Ecto neural progenitor cell (in vitro differentiated cells): ENCODE measurements at places on chromosomes 1 and 21.
A peak's percentile ranks its signal among the peaks of the same experiment; 100 is the strongest.

- no peak for DNase-seq
These were observed 4.9 kb downstream of the IL12RB2 start for GRCh38 chr1:67312615-67313014.

DNA sequence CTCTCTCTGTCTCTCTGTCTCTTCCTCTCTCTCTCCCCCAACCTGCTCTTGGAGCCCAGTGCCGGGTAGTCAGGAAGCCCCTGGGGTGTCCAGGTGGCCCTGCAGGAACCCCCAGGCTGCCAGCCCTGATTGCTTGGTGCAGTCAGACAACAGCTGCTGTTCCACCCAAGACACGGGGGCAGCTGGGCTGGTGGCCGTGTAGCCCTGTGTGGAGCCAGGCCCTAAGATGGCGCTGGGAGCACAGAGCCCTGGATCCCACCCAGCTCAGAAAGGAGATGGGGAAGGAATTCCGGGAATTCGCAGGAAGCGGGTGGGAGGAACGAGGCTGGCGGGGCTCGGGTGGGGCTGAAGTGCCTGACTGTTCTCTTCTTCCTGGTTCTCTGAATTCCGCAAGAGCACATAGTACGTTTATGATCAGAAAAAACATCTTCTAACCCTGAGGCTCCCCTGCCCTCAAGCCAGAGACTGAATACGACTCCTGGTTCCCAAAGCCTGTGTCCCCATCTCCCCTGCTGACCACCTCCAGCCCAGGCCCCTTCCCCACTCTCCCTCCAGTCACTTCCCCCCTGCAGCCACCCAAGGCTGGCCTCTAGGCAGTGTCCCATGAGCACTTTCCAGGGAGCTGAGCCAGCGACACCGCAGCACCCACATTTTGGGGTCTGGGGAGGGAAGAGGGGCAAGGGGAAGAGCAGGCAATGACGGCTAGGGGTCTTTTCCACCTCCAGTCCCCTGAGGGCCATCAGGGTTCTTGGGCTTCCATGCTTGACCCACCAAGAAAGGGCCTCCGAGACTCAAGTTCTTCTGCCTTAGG is 55.0 kb downstream of the WNT9A start:
- peak; percentile 54 for DNase-seq

DNA sequence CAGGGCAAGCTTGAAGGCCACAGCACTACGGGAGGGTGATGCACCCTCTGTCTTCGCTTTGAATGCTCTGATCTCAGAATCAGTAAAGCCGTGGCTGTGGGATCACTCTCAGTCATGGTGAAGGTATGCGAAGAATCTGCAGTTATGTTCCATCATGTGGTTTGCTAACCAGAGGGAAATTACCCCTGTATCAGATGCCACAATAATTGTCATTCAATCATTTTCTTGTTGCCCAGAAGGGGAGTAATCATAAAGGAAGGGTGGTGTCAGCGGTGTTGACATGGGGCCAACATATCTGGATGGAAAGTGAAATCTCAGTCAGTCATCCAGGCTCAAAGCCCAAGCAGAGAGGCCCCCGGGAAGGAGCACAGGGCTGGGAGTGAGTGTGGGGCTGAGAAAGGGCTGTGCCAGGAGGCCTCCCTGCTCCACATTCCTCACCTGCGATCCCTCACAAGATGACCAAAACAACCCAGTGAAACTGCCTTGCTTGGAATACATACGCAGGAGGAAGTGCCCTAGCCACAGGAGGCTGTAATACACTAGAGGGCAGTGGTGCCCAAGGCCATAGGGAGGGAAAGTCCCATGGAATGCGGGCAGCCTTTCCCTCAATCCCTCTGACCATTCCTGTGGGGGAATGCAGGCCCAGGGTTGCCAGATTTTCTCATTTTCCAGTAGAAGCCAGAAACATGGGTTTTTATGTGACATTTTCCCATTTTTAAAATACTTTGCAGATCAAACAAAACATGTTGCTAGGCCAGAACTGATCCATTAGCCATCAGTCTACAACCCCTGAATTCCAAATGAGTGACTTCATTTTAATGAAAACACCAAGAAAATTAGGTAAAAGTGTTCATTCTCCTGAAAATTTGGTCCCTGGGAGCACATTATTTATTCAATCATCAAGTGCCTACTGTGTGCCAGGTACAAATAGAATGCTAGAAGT is 95.7 kb upstream of the VANGL1 start:
- DNase-seq, result peak; percentile 60

DNA sequence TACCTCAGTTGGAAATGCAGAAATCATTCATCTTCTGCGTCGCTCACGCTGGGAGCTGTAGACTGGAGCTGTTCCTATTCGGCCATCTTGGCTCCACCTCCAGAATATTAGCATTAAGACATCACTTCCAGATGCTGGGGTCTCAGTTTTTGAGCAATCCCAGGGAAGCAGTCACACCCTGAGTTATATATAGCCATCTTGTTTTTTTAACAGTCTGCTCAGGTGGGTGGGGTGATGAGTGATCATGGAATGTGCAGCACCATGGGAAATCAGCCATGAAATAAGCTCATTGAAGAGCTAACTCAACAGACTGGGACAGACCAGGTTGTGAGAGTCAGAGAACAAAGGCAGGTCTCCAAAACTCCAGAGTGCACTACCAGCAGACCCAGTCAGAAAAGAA is 27.0 kb upstream of the HMGB4 start:
- DNase-seq, result no peak

GRCh38 chr1:82179131-82179530 is 378.4 kb downstream of the ADGRL2 start:
- no peak for DNase-seq

- no peak for DNase-seq
These were observed 7.3 kb downstream of the CD244 start for GRCh38 chr1:160855181-160855981.

DNA sequence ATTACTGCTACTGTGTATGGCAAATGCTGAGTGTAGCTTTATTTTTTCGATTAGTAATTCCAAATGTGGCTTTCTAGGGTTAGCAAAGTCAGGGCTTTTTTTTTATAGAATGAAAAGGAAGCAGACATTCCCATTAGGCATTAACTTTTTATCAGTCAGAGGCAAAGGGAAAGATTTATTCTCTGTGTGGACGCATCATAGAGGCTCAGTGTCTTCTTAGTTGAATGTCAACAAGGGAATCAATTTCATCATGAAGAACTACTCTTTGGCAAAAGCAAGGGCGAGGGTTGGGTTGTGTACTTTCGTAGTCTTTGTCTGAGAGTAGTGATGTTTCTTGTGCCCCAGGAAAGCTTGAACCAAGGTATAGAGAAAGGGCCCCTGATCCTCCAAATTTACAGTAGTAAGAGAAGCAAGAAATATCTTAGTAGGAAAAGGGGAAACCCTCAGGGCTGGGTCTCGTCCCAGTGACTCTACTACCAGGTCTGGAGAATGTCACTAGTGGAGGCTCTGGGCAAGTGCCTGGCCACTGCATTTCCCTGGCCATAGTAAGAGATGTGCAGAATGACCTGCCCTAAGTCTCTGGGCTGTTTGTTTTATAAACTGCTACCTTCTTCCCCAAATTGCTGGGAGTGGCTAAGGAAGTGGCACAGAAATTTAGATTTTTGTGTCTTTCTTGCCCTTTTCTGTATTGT is 30.0 kb upstream of the MACF1 start:
- DNase-seq, result no peak

DNA sequence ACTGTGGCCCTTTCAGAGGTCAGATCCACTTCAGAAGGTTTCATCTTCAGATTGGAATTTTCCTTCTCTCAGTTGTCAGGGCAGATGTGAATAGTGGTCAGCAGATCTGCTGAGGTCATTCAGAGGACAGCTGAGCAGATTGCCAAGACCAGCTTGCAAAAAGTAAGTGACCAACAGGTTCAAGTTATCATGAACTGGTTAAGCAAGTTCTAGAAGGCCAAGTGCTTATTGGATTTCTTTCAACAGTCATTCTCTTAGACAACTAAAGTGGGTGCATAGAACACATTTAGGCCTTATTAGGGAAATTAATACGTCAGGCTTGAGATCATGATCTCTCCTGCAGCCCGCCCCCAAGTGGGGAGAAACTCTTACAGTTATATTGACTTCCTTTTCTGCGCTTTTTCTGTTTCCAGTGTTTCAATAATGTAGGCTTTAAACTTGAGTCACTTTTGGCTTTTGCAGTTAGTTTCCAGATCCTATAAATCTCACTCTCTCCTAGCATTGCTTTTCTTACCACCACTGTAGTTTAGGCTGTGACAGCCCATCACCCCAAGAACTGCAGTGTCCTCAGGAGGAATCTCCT is 96.4 kb downstream of the C1orf21 start:
- no peak for DNase-seq

GRCh38 chr1:10646347-10646861 is 150.0 kb downstream of the CASZ1 start:
- no peak for DNase-seq

- no peak for DNase-seq
These were observed 121.6 kb downstream of the PTBP2 start for GRCh38 chr1:96843196-96843595.

GRCh38 chr1:110771245-110772022 is 96.7 kb upstream of the KCNA3 start:
- DNase-seq, result no peak

DNA sequence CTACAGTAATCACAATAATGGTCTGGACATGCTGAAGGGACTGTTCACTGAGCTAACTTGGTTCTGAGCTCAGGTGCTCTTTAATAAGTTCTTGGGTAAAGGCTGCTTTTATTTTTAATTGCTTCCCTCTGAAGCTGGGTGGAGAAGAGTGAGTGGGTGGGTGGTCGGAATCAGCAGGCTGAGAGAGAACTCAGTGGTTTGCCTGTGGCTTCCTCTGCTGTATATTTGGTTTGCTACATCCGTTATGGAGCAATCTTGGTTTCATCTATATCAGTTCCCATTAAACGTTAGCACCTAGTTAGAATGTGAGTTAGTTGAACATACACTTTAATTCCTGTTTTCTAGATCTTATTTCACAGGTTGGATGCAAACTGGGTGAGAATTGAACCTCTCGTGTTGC is 23.3 kb downstream of the CNIH4 start:
- DNase-seq, result no peak

- no peak for DNase-seq
These were observed 166.9 kb upstream of the FOXD3 start for GRCh38 chr1:63155437-63155836.

DNA sequence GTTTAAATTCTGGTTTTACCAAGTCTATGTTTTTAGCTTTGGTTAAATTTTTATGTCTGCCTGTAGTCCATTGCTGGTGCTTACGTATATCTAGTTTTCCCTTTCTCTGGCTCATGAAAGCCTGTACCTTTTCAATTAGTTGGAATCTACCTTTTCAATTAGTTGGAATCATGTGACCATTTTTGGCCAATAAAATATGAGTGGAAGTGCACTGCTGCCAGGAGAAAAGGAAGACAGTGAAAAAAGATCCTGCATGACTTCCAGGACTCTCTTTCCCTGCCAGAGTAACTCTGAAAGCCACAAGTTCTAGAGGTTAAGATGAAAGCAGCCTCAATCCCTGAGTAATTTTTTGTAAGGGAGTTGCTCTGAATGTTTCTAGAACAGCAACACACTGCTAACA is 2.2 kb upstream of the GRIK1 start:
- DNase-seq, result no peak

DNA sequence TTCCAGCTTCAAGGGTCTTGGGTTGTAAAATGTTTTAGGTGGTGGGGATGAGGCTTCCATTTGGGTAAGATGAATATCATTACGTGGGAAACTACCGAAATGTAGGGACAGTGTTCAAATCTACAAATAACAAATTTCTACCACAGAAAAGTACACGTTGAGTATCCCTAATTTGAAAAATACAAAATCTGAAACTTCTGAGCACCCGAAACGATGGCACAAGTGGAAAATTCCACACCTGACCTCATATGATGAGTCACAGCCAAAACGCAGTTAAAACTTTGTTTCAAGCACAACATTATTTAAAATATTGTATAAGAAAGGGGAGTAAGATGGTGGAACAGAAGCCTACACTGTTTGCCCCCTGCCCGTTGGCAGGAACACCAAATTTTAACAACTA is 8.8 kb upstream of the HENMT1 start:
- no peak for DNase-seq

DNA sequence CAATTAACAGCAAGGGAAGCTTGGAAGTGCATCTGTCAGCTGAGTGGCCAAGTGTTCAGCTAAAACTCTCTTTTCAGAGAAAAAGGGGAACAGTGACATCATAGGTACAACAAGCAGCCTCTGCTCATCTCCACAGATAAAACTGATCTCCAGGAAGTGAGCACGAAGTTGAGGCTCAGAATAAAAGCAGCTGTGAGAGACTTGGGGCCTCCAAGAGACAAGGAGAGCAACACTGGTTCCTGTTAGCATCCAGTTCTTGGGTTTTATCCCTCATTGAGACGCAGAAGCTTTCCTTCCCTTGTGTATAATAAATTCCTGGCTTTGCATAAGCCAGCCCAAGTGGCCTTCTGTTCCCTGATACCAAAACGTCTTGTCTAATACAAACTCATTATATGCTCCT is 20.0 kb upstream of the CNN3 start:
- DNase-seq, result no peak

DNA sequence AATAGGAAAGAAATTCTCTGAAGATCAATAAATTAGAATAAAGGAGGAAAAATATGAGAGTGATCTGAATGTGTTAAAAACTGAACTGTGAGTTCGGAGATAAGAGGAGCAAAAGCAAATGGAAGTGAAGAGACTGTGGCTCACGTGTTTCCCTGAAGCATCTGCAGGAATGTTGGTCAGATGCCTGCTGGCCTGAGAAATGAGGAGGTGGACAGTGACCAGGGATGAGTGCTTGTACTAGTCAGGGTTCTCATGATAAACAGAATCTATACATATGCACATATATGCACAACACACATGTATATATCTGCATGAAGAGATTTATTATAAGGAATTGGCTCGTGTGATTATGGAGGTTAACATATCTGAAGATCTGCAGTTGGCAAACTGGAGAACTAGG is 103.4 kb upstream of the TIAM1 start:
- DNase-seq, result no peak

- no peak for DNase-seq
These were observed 188.9 kb upstream of the PLXNA2 start for GRCh38 chr1:208433086-208433485.

- DNase-seq, result no peak
These were observed 268.0 kb downstream of the TGFB2 start for GRCh38 chr1:218613105-218613504.

- DNase-seq, result no peak
These were observed 8.1 kb downstream of the OR11L1 start for GRCh38 chr1:247833601-247834000.

DNA sequence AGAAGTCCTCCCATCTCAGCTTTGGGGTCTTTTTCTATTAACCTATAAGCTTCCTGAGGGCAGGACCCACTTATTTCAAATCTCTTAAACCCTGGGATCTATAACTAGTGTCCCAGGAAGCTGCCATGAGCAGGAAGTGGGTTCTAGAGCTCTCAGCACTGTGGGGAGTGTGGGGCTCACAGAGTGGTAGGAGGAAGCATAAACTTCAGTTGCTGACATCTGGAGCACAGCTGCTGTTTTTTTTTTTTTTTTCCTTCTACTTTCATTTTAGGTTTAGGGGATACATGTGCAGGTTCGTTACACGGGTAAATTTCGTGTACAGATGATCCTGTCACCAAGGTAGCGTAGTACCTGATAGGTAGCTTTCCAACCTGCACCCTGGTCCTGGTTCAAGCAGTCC is 59.3 kb downstream of the AK4 start:
- DNase-seq, result no peak
